ENCODE measurements at places on chromosomes 5 and 9. TPM values are rescaled to one million over a fixed set of nuclear protein-coding genes. Genes with fewer than 3 reads are reported as not detected.

Gene DBH
- total RNA-seq: not detected

Gene PAPPA
- total RNA-seq: not detected

Gene RAB3C
- total RNA-seq: not detected

Gene FLT4
- total RNA-seq: 0.98 TPM

Gene CDX1
- not detected for total RNA-seq

GRCh38 chr5:151295138-151295537, 8.4 kb downstream of the SLC36A3 start:
- H3K4me1 ChIP-seq: no peaks in the 10 kb centered on the region
- no peak overlapping the region for H3K27ac ChIP-seq
- H3K4me3 ChIP-seq: no peak overlapping the region
- H3K36me3 ChIP-seq: no peaks in the 10 kb centered on the region
- no peak for DNase-seq
- H3K27me3 ChIP-seq: peaks cover 6% of the 10 kb centered on the region

- peaks cover 38% of the 10 kb centered on the region for H3K4me1 ChIP-seq
- peak; percentile 33 for DNase-seq
- no peak overlapping the region for H3K4me3 ChIP-seq
- no peak overlapping the region for H3K27ac ChIP-seq
- H3K27me3 ChIP-seq: no peaks in the 10 kb centered on the region
Observed at GRCh38 chr9:115015018-115015635, 84.7 kb upstream of the TNFSF8 start.

DNA sequence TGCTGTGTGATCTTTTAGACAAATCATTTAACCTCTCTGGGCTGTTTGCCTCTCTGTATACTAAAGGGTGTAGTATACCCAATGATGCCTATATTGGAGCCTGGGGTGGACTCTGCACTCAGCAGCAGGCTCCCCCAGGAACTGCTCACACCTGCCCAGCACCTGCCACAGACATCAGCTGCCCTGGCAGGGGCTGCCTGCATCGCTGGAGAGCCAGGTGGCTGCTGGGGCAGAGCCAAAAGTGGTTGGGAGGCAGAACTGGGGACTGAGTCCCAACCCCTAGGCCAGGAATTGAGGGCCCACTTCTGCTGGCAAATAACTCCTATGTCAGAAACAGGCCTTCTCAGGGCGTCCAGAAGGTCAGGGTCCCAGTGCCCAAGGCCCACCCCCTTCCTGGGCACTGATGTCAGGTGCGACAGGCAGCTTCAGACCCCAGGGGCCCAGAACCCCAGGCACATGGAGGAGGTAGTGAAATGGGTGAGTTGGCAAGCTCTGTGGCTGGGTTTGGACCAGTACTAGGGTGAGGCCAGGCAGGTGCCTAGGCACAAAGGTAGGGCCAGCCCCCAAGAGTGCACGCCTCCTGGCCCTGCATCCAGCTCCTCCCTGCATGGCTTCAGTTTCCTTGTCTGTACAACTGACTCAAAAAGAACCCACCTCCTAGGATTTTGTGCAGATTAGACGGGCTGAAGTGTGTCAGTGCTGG, 5.8 kb downstream of the UNC5A start:
- no peak overlapping the region for H3K27ac ChIP-seq
- H3K4me3 ChIP-seq: no peak overlapping the region
- DNase-seq: no peak

DNA sequence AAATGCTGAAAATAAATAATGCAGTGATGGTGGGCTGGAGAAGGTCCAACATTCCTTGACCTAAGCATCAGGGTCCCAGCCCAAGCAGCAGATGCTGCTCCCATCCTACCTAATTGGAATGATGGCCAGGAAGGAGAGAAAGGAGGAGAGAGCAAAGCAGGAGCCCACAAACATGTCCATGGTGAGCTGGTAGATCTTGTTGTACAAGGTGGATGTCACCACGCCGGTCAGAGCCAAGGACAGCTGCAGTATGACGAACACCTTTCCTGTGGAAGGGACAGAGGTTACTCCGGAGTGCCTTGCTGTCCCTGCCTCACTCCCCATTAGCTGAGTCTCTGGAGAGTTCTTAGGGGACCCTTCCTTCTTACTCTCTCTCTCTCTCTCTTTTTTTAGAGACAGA, 4.3 kb downstream of the SLC46A2 start:
- no peaks in the 10 kb centered on the region for H3K36me3 ChIP-seq
- DNase-seq: no peak
- H3K27me3 ChIP-seq: peaks cover 14% of the 10 kb centered on the region
- H3K4me3 ChIP-seq: no peak overlapping the region
- H3K4me1 ChIP-seq: no peaks in the 10 kb centered on the region
- no peak overlapping the region for H3K27ac ChIP-seq

- no peaks in the 10 kb centered on the region for H3K36me3 ChIP-seq
- H3K4me1 ChIP-seq: peaks cover 8% of the 10 kb centered on the region
- H3K27ac ChIP-seq: no peak overlapping the region
- DNase-seq: no peak
- H3K4me3 ChIP-seq: no peak overlapping the region
Observed at GRCh38 chr9:87379300-87379699, 118.4 kb upstream of the DAPK1 start.
